DMS153 (cell line): ENCODE measurements at places on chromosomes 5 and 9.

GRCh38 chr5:179292681-179293635 lies 52.3 kb downstream of the ADAMTS2 start:
- no peak for DNase-seq

DNA sequence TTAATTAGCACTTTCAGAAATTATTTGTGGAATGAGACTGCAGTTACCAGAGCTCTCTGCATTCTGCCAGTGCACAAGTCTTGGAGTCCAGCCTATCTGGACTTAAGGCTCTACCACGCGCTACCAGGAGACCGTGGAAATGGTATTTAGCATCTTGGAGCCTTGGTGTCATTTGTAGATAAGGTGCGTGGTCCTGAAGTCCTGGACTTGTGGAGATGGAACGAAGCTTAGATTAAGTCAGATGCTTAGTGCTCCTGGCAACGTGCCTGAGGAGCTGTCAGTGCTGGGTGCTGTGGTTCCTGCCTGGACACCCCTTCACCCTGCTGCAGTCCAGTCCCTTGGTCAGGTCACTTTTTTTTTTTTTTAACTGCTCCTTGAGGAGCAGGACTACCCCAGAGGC lies 59.7 kb downstream of the RCL1 start:
- no peak for DNase-seq

- DNase-seq = no peak
Measured at GRCh38 chr5:137231540-137231939, 267.6 kb downstream of the SPOCK1 start.

GRCh38 chr5:153941265-153941664 lies 97.4 kb downstream of the FAM114A2 start:
- DNase-seq = no peak

- DNase-seq = no peak
Measured at GRCh38 chr9:138114501-138115245, 237.1 kb downstream of the CACNA1B start.

- no peak for DNase-seq
Measured at GRCh38 chr5:6711409-6712141, 1.7 kb upstream of the TENT4A start.

DNA sequence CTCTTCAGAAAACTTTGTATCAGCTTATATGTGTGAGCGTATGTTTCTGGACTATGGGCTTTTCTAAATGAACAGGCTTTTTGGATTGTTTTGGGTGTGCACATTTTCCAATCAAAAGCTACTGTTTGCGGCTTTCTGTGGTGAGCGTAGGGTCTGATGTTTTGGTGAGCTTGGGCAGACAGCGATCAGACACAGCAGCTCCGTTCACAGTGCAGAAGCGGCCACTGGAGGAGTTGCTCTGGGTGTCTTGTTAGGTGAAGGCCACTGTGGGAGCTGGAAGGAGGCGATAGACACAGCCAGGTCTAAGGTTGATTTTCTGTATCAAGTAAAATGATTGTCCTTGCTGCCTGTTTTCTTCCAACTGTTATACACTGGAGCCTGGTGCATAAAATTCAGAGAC lies 11.1 kb downstream of the PRRC2B start:
- DNase-seq = no peak

DNA sequence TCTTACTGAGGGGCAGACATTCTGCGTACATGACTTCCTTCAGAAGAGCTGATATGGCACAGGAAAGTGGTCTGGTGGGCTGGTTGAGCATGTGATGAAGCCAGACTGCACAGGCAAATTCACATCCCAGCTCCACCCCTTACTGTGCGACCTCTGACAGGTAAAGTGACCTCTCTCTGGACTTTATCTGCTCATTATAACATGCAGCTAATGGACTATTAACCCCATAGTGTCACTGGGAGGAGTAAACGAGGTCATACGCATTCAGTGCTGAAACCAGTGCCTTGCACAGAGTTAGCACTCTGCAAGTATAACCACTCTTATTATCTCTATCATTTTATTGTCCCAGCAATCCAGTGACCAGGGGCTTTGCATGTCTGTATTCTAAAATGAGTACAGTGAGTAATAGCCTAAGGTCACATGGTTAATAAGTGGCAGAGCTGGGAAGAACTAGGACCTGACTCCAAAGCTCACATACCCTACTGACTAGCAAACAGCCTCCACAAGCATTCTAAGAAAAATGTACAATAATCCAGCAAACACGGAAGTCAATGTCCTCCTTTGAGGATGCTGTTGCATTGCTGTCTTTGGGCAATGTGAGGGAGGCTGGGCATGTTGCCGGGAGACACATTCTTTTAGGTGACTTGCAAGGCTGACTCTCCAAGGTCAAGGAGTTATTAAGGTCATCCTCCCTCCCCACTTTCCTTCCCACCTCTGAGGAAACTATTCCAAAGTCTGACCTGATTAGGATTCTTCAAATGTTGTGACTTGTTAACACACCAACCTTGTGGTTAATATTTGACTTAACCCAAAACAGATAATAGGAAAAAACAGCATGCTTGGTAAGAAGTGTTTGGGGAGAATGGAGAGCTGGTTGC lies 19.0 kb downstream of the GLRX start:
- no peak for DNase-seq

DNA sequence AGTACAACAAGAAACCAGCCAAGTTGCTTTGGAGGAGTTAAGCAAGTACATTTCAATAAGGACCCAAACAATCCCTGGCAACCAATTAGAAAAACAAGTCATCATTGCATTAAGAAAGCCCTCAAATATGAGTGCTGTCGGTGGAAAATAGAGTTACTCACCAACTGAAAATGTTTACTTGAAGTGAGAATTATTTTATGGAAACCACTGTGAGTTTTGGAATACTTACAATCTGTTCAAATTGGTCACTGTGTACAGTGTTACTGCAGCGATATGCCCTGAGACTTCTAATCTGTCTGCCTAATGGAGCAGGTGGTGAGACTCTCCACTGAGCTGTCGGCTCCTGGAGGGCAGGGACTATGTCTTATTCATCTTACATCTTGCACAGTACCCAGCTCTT lies 1073.2 kb upstream of the DMAC1 start:
- DNase-seq = no peak

DNA sequence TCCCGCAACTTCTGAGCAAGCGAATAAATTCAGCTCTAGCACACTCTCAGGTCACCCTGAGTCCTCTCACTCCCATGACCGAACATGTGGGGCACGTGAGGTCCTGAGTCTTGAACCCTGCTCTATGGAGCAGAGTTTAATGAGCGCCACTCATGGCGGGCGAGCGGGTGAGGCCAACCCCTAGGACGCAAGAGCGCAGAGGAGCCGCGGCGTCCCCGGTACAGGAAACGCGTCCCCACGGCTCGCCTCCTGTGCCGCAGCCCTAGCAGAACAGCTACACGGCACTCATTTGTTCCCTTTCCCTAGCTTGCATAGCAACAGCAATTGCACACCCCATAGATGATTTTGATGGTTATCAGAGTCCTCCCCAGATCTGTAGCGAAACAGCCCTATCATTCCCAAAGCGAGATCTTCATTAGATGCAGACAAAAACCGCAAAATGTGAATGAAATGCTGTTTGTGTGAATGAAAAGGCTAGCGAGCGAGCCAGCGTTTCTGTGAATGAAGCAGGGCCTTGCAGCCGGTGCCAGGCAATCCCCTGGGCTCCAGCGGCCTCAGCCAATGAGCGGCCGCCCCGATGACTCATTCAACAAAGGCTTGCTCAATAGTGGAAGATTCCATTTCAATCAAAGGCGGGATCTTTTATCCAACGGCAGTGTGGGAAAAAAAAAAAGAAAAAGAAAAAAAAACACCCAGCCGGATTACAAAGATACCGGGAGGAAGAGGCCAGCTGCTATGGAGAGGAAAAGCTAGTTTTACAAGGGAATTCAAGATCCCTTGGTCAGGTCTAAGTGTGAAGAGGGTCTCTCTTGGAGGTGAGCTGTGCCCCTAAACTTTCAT lies 1.5 kb upstream of the SHC3 start:
- DNase-seq = peak; percentile 92
